ENCODE measurements at places on chromosomes 7 and 10.

GRCh38 chr7:151243408-151244195 lies 4.9 kb downstream of the SMARCD3 start:
- DNase-seq = no peak

- no peak for DNase-seq
Observed at GRCh38 chr7:47128700-47129099, 453.2 kb downstream of the TNS3 start.

GRCh38 chr10:128081222-128081621 lies 45.0 kb downstream of the MKI67 start:
- DNase-seq = no peak

DNA sequence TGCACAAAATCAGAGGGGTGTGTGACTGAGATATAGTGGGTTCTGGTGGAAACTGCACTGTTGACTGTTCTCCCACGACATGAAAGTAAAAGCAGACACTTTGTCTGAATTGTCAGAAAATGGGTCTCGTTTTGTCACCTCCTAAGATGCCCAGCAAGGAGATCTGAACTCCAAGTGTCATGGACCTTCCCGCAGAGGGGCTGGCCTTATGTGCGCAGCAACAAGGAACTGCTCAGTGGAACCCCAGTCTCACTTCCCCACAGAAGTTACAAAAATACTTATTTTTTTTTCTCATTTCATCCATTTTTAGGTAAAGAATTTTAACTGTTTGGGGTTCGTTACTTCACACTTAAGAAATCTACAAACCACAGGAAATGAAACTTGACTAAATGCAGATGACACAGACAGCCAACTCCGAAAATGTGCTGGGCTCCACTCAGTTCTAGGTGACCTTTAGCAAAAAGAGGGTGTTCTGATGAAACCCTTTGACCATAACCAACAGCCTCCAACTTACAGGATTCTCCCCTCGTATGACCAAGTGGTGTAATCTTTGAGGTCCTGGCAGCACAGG lies 115.0 kb downstream of the FAM107B start:
- DNase-seq = no peak

- no peak for DNase-seq
Observed at GRCh38 chr7:107206136-107206535, 37.3 kb downstream of the HBP1 start.

DNA sequence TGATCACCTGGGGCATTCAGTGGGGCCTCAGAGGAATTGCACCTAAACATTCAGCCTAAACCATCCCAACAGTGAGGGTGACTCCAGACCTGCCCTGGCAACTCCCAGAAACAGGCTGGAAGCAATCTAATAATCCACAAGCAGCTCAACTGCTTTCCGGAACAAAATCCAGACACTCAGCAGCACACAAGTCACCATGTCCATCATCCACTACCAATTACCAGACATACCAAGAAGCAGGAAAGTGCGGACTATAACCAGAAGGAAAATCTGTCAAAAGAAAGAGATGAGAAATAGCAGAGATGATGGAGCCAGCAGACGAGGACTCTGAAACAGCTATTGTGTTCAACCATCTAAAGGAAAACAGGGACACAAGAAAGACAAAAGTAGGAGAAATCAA lies 342.6 kb upstream of the ZMIZ1 start:
- no peak for DNase-seq

DNA sequence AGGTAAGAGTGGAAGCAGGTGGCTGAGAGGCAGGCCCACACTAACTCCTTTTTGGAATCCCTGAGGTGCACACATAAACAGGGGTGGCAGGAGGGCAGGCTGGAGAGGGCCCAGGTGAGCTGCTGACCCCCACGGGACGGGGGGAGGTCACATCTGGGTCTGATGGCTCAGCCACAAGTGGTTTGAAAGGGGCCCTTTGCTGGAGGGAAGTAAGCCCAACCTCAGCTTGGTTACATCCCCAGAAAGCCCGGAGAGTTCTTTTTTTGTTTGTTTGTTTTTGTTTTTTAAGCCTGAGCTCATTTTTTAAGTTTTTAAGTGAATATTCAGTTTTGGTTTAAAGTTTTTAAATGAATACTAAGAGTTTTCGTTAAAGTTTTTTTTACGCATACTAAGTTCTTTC lies 72.8 kb upstream of the CUX1 start:
- DNase-seq = no peak

DNA sequence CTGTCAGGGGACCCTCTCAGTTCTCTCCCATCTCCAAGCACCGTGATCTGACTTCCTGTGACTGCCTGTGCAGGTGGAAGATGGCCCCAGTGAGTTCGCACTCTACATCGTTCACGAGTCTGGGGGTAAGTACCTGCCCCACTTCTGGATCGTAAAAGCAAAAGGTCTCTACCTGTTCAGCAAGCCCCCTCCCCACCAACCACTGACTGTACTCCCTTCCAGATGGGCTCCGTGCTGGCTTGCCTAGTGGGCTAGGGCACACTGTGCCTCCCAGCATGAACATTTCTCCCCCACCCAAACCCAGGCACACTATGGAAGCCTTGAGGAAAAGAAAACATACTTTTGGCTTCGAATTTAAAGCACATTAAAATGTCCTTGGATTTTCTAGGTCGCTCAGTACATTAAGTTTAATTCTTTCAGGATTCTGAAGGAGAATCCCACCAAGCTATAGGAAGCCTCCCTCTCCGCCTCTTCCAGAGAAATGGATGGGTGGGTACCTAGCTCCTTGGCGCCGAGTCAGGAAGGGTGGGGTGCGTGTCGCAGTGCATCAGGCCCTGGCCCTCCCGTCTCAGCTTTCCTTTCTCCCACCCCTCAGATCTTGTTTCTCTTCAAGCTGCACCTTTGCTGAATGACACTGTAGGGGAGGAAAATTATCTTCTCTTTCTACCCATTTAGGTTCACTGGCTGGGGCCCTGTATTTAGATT lies 11.0 kb upstream of the ZNF22 start:
- DNase-seq = no peak

- no peak for DNase-seq
Observed at GRCh38 chr10:123944661-123945060, 53.1 kb upstream of the CPXM2 start.

- DNase-seq = no peak
Observed at GRCh38 chr10:77068272-77068671, 569.3 kb downstream of the KCNMA1 start.

DNA sequence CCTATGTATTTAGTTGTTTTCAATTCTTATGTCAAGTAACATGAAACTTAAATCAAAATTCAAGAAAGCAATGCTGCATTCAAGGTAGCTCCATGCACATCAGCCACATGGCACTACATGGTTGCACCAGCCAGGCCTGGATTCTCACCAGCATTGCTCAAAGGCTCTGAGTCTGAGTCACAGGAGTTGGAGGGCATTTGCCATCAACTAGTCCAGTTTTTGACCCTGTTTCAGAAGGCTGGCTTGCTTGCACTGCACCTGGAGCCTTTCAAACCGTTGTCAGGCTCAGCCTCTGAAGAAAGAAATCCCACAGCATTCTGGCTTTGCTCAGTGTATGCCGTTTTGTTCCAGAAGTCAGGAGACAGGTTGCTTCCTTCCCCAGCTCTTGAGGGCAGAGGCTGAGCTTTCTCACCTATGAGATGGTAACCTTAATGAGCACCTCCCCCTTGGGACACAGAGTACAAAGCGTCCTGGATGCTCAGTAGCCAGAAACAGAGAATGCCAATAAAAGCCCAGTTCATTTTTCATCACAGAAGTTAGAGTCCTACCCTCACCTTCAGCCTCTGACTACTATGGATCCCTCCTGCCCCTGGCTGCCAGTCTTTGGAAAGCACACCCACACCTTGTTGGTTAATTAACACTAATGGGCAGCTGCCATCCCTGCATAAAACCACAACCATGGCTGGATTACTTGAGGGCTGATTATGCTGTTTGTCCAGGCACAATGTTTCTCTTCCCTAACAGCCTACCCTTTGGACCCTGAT lies 288.4 kb upstream of the LRRTM3 start:
- no peak for DNase-seq

GRCh38 chr7:54394834-54395233 lies 147.3 kb upstream of the VSTM2A start:
- DNase-seq = no peak

GRCh38 chr7:134571101-134571500 lies 22.2 kb downstream of the AKR1B15 start:
- DNase-seq = no peak

- no peak for DNase-seq
Observed at GRCh38 chr7:29127527-29127926, 18.8 kb downstream of the CPVL start.

- DNase-seq = no peak
Observed at GRCh38 chr7:13821152-13821787, 168.2 kb downstream of the ETV1 start.

- DNase-seq = no peak
Observed at GRCh38 chr7:142454862-142455261, 197.0 kb upstream of the PRSS58 start.

- DNase-seq = no peak
Observed at GRCh38 chr7:94949532-94949931, 42.1 kb downstream of the PPP1R9A start.

DNA sequence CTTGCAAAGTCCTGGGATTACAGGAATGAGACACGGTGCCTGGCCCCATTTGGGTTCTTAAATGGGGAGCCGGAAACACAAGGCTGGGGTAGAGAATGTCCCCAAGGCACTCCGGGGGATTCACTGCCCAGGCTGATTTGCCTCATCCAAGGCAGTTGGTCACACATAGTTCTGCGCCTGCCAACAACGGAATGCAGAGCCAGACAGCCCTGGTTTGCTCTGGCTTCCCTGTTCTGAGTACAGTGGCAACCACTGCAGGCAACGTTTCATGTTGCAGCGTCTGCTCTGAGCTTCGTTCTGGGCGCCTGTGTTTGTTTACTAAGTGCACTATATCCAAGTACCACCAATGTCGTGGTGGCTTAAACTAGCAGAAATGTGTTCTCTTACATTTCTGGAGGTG lies 61.7 kb upstream of the C1QL3 start:
- no peak for DNase-seq

- no peak for DNase-seq
Observed at GRCh38 chr7:29123626-29124190, 22.6 kb downstream of the CPVL start.

GRCh38 chr7:28548416-28548815 lies 136.1 kb downstream of the CREB5 start:
- DNase-seq = no peak

GRCh38 chr7:17623546-17624185 lies 316.6 kb downstream of the SNX13 start:
- no peak for DNase-seq

- DNase-seq = no peak
Observed at GRCh38 chr7:132800522-132800921, 224.3 kb upstream of the PLXNA4 start.

GRCh38 chr10:34141032-34141680 lies 673.9 kb downstream of the PARD3 start:
- DNase-seq = no peak

DNA sequence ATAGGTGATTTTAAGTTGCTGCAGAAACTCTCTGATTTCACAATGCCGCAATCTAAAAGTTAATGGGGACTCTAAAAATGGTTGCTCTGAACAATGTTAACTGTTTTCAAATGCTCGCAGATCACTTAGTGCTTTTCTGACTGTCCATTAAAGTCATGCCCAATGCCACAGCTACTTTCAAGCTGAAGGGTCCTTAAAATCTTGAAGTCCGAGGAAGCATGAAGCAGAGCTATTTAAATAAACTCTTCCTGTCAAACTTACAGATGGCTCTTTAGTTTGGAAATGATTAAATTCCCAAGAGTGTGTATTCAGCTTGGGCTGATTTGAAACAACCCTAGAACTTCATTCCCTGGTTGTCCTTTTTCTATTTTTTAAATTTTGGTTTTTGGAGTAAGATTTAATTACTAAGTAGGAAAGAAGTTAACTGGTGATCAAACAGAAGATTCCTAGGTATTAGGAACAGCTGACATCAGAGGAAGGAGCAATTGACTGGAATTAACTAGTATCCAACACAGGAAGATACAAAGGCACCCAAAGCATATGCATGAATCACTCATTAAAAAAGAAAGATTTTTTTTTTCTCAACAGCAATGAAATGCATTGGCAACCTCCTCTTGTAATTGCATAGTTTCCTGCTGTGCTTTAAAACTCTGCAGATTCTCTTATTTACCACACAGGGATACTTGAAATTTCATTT lies 105.1 kb downstream of the NRP1 start:
- no peak for DNase-seq

GRCh38 chr10:100645613-100646392 lies 99.6 kb upstream of the PAX2 start:
- DNase-seq = no peak

- no peak for DNase-seq
Observed at GRCh38 chr7:36275735-36276284, 113.9 kb upstream of the ANLN start.

DNA sequence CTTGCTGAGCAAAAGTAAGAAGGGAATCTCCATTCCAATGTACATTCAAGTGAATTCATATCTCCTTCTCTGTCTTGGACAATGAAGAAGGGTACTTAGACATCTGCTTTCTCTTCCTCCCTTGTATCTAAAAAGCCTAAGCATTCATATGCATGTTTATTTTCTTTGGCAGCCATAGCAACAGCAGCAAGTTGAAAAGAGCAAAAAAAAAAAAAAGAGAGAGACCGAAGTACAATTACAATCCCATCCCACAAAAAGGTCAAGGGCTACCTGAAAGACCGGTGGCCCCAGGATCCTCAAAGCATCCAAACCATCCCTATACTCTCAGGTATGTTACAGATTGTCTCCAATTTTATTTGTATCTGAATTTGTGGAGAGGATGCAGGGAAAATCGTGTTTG lies 4.1 kb downstream of the OR2F1 start:
- DNase-seq = no peak

DNA sequence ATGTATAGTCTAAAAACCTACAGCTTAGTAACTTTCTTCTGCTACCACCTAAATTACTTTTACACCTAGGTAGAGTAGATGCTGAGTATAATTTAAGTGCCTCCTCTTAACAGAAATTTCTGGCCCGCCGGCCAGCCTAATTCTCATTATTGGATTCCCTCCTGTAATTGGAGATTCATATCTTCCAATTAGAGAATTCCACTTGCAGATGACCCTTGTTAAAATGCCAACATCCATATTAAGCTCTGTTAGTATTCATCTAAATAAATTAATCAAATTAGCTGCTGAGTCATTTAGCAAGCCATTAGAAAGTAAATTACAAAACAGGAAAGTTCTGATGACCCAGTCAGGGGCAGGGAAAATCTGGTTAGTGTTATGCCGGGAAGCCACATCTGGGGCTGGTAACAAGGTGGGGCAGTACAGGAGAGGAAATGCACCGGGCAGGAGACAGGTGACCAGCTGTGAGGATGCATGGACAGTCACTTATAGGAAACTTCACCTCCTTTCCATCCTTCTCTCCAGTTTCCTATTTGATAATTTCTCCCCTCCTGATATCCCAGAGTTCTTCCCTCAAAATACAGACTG lies 82.8 kb downstream of the ORC5 start:
- no peak for DNase-seq

DNA sequence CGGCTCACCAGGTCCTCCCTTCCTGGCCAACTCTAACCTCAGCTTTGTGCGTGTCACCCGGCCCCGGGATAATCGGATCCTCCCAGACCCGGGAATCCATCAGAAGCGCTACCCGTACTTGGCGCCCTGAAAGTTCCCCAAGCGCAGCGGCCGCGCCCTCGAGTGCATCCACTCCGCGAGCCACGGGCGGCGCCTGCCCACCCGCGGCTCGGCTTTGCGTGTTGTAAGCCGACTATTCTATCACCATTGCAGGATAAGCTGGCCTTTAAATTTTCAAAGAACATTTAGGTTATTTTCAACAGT lies 35.7 kb upstream of the EBLN1 start:
- DNase-seq = no peak

- no peak for DNase-seq
Observed at GRCh38 chr10:86164174-86164774, 202.3 kb downstream of the GRID1 start.

GRCh38 chr10:50988792-50989191 lies 85.5 kb upstream of the PRKG1 start:
- DNase-seq = no peak

GRCh38 chr10:21888959-21889358 lies 114.6 kb downstream of the DNAJC1 start:
- DNase-seq = no peak
